A673 (cell line): ENCODE measurements at places on chromosomes 16 and 17. TPM values are rescaled to one million over a fixed set of nuclear protein-coding genes. Genes with fewer than 3 reads are reported as not detected.
A peak's percentile ranks its signal among the peaks of the same experiment; 100 is the strongest.

The GUCY2D gene
- total RNA-seq = not detected in 2 replicates

DNA sequence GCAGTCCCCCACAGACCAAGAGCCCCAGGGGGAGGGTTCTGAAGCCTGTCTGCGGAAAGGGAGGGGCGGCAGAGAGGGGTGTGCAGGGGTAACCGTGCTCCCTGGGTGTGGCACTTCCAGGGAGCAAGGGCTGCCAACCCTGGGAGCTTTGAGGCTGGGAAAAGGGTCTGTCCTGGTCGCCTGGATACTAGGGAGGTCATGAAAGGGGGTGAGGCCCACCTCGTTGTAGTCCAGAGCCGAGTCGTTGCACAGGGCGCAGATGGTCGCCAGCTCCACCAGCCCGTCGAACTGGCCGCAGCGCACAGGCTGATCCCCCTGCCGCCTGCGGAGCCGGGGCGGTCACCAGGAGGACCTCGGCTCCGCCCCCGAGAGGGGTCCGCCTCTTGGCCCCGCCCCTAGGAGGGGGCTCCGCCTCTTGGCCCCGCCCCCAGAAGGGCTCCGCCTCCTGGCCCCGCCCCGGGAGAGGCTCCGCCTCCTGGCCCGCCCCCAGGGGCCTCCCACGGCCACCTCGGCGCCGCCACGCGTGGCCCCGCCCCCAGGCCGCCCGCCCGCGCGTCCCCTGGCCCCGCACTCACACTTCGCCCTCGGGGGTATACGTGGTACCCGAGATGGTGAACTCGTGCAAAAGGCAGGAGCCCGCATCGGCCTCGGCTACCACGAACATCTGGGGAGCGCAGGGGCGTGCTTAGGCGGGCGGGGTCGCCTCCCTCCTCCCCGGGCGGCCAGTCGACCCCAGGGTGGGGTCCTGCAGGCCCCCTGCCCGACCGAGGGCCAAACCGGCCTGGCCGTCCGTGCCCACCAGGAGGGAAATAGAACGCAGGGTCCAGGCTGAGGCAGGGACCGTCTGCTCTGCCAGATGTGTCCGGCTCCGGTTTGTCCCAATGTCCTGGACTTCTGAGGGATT is 19.5 kb downstream of the ATP2A3 start:
- H3K27me3 ChIP-seq = no peaks in the 10 kb centered on the region
- peak overlapping the region; percentile 49 for H3K4me3 ChIP-seq
- peaks cover 4% of the 10 kb centered on the region for H3K4me1 ChIP-seq
- H3K27ac ChIP-seq = peak overlapping the region; percentile 45

GRCh38 chr16:78128913-78129312 is 29.5 kb downstream of the WWOX start:
- DNase-seq = no peak
- no peak overlapping the region for H3K4me3 ChIP-seq
- H3K27me3 ChIP-seq = no peaks in the 10 kb centered on the region
- peaks cover 16% of the 10 kb centered on the region for H3K4me1 ChIP-seq
- no peak overlapping the region for H3K27ac ChIP-seq

- no peak overlapping the region for H3K27ac ChIP-seq
- H3K36me3 ChIP-seq = no peaks in the 10 kb centered on the region
- no peaks in the 10 kb centered on the region for H3K27me3 ChIP-seq
- DNase-seq = no peak
- no peaks in the 10 kb centered on the region for H3K4me1 ChIP-seq
- H3K4me3 ChIP-seq = no peak overlapping the region
Measured at GRCh38 chr17:18371455-18371854, 6.1 kb upstream of the EVPLL start.

GRCh38 chr16:46930861-46931260 is 42.6 kb downstream of the DNAJA2 start:
- no peaks in the 10 kb centered on the region for H3K27me3 ChIP-seq
- no peaks in the 10 kb centered on the region for H3K4me1 ChIP-seq
- no peak overlapping the region for H3K4me3 ChIP-seq
- no peak for DNase-seq
